ENCODE measurements at places on chromosomes 5 and 9.
A peak's percentile ranks its signal among the peaks of the same experiment; 100 is the strongest.

DNA sequence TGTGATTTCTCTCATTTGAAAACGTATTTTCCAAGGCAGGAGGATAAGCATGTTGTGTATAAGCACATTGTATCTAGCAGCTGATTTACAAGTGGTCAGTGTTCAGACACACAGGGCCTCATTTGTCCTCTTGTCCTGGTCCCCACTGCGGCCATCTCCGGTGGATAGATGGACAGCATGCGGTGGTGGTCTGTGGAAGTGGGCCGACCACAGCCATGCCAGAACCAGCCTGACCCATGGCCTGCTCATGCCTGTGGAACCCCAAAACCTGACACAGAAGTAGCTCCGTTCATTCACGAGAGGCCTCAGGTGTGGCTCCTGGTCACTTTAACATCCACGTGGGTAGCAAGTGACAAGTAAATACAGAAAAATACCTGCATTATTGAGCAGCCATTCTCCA is 14.6 kb downstream of the IRX2 start:
- DNase-seq, result no peak

- no peak for DNase-seq
Measured at GRCh38 chr9:98418578-98419259, 163.3 kb upstream of the TBC1D2 start.

GRCh38 chr9:17319864-17320263 is 185.0 kb downstream of the CNTLN start:
- no peak for DNase-seq

GRCh38 chr9:121807069-121807822 is 155.8 kb downstream of the DAB2IP start:
- DNase-seq, result no peak

GRCh38 chr5:164721656-164722055 is 1216.2 kb downstream of the MAT2B start:
- DNase-seq, result no peak

GRCh38 chr5:78060421-78060820 is 234.1 kb downstream of the AP3B1 start:
- no peak for DNase-seq

- DNase-seq, result no peak
Measured at GRCh38 chr5:151212406-151212798, 11.5 kb downstream of the CCDC69 start.

DNA sequence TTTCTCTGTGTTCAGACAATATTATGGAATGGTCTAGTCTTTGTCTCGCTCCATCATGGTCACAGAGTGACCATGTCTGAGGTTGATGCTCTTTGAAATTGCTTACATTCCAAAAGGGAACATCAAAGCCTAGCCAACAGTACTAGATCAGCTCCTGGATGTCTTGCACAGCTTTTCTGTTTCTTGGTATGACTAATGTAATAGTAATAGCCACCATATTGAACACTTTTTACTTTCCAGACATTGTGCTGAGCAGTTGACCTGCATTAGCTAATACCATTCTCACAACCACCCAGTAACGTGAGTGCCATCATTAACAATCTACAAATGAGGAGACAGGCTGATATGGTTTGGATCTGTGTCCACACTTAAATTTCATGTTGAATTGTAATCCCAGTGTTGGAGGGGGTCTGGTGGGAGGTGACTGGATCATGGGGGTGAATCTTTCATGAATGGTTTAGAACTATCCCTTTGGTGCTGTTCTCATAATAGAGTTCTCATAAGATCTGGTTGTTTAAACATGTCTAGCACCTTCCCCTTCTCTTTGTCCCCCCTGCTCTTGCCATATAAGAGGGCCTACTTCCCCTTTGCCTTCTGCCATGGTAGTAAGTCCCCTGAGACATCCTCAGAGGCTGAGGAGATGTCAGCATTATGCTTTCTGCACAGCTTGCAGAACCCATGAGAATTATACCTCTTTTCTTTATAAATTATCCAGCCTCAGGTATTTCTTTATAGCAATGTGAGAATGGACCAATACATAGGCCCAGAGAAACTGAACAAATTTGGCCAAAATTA is 577.5 kb upstream of the CLINT1 start:
- no peak for DNase-seq

GRCh38 chr5:116507941-116508655 is 66.5 kb downstream of the SEMA6A start:
- DNase-seq, result no peak

- no peak for DNase-seq
Measured at GRCh38 chr9:131838530-131839280, 98.8 kb upstream of the RAPGEF1 start.

GRCh38 chr9:83291196-83291595 is 228.3 kb upstream of the RASEF start:
- DNase-seq, result no peak

DNA sequence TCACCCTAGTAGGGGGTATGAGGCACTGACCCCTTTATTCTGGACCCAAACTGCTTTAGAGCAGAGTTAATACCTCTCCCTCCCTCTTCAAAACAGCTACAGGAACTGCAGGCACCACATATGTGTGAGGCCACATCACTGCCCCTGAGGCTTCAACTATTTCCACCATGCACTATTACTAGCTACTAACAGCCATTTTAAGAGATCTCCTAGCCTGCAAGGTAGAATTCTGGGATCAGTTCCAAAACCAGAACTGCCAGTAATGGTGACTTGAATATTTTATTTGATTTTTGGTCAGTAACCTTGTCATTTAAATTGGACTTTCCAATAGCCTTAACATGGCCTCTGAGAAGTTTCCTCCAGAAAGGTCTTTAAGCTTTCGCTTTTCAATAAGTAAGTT is 55.3 kb upstream of the FSD1L start:
- no peak for DNase-seq

DNA sequence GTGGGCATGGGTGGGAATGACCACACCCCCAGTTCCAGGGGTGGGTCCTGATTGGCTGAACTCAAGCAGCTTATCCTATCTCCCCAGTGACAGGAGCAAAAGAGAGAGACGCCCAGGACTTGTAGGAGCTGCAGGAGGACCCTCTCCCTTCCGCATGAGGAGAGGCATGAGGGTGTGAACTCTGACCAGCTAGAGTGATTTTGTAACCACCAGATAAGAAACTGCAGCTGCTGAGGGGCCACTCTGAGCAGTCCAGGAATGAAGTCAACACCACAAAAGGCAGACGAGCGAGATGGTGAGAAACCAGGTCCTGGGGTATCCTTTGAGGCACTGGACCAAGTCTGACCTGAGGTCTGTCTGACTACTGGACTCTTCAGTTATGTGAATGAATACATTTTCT is 521.9 kb downstream of the BNC2 start:
- no peak for DNase-seq

DNA sequence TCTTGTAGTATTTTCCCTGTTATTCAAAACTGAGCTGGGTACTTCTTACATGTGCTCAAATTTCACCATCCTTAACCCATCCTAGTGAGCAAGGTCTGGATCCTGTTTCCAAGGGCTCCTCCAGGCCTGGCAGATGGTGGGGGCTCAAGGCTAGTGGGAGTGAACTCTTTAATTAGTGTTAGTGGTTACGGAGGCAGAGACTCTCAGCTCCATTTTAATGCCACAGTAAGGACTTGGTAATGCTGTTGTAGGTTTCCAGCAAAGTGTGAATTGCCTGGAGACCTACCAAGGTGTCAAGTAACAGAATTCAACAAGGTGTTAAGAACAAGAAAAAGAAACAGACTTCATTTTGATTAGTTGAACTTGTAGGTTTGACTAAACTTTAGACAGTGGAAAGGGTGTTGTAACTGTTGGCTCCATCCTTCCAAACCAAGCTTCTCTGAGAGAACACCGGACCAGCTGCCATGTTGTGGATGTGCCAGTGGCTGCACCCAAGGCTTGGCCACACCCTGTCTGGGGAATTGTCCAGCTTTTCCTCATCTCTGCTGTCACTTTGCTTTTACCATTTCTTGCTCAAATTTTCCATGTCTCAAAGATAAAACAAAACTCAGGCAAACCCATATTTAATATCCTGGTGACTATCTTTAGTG is 98.7 kb downstream of the ADCY2 start:
- DNase-seq, result no peak

- DNase-seq, result no peak
Measured at GRCh38 chr9:12461763-12462460, 231.3 kb upstream of the TYRP1 start.

- peak; percentile 30 for DNase-seq
Measured at GRCh38 chr5:58410441-58410840, 49.4 kb downstream of the PLK2 start.

DNA sequence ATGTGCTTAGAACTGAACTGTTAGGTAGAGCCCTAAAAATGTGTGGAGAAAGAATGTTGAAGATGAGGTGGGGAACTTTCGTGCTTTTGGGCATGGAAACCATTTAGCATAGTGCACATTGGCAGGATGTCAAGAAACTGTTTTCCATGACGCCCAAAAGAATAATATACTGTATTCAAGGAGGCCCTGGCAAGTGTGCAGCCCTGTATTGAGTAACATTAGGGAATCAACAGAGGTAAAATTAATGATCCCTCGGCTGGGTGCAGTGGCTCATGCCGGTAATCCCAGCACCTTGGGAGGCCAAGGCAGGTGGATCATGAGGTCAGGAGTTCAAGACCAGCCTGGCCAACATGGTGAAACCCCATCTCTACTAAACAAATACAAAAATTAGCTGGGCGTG is 20.9 kb upstream of the PLIN2 start:
- DNase-seq, result no peak

GRCh38 chr5:65796751-65797316 is 74.8 kb downstream of the NLN start:
- no peak for DNase-seq

DNA sequence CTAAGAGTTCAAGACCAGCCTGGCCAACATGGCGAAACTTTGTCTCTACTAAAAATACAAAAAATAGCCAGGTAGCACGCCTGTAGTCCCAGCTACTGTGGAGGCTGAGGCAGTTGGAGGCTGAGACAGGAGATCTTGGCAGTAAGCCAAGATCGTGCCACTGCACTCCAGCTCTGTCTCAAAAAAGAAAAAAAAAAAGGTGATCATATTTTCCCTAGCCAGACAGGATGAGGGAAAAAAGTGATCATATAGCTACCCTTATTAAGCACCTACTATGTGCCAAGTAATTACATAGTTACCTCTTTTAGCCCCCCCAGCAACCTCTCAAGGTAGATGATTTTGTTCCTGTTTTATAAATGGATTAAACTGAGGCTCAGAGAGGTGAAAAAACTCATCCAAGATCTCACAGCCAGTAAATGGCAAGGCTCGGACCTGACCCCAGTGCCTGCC is 18.1 kb upstream of the RPL26L1 start:
- no peak for DNase-seq

DNA sequence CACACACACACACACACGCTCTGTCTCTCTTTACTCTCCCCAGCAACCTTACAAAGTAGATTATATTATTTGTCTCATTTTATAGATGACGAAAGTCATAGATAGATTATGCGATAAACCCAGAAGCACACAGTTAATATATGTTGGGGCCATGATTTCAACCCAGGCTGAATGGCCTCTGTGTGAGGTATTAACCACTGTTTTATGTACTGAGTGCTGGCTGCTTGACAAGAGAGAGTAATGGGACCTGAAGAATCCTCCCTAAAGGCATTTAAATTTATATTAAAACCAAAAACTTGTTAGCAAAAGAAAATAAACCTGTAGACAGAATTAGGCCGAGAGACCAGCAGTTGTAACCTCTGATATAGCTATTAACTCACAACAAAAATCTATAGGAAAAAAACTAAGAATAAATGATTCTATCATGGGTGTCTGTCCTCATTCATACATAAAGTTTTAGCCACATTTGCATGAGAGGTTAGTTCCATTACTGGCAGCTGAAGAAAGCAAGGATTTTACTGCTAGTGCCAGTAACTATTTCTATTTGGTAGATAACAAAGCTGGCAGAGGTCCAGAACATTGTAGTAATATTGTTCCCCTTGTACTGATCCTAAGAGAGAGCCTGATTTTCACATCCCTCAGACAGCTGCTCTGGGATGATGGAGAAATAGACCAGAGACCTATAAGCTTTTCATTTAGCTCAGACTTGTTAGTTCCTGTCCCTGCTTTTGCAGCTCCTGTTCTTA is 250.9 kb downstream of the ADGRV1 start:
- no peak for DNase-seq

DNA sequence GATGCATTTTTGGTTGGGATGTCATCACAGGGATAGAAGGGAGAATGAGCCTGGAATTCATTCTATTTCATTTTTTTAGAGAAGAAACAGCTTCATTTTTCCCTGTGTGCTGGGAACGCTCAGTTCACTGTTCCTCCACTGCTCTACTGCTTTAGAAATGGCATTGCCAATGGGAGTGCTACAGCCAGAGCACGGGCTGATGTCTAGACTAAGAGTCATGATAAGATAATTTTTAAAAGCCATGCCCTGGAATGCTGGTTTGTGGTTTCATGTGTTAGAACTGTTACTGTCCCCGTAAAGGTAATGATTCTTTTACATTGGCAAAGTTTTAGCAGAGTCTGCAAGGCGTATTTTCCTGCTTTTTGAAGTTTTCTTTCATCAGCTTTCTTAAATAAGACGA is 119.6 kb downstream of the SEMA6A start:
- no peak for DNase-seq

DNA sequence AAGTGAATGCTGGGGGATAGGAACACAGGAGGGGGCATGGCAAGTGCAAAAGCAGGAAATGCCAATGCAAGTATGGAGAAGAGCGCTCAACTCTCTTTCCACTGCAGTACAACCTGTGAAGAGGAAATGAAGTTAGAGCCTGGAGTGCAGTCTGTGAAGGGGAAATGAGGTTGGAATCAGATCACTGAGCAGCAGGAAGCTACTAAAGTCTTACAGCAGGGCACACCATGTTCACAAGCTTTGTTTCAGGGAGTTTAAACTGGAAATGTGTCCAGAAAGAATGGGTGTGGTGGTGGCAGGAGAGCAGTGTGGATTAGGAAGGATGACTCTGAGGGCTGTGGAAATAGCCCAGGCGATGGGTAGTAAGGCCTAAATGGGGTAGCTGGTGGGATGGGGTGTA is 15.4 kb downstream of the ARHGEF37 start:
- no peak for DNase-seq

- DNase-seq, result no peak
Measured at GRCh38 chr5:33153372-33153771, 287.4 kb upstream of the TARS1 start.

- no peak for DNase-seq
Measured at GRCh38 chr5:149640350-149640999, 59.2 kb downstream of the ARHGEF37 start.

DNA sequence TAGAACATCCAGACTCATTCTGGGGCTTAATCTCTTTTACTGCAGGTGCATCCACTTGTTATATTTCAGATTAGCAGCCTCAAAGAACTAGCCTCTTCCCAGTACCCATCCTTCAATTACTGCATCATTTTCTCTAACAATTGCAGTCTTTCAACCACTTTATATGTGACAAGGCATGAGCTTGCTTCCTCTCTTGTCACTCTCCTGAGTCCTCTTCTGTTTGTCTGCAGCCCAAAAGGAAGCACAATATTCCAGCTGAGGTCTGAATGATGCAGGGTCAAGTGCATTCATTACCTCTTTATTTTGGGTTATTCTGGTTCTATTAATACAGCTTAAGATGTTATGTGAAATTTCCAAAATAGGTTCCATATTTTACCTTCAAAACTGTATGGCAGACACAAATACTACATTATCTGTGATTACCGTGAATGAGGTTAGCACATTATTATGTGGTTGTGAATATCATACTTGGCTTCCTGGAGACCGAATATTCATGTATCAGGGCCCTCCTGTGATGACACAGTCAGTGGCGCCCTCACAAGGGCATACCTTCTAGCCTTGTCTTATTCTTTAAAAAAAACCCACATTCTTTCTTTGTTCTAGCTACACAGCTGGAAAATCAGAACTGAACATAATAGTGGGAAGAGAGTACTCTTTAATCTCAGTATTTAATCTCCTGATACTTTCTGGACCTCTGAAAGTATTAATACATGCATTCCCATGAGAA is 323.8 kb downstream of the PDE4D start:
- no peak for DNase-seq
